ENCODE measurements at places on chromosomes 3 and 15.

DNA sequence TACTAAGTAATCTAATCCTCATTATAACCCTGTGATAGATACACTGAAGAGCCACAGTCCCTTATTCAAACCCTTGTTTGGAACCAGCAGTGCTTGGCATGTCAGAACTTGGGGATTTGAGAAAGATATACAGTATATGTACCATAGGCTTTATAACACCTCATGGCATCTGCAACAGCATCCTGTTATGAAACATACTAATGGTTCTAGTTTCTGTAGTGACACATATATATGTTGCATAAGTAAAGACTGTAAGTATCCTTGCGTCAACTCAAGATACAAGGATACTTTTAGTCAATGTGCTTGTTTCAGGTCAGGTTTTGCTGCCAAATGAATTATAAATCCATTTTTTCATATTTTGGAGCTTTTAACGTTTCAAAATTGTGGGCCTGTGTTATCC lies 58.5 kb downstream of the CCNL1 start:
- peak; percentile 88 for DNase-seq

- DNase-seq = no peak
Observed at GRCh38 chr15:62881056-62881455, 161.5 kb upstream of the TPM1 start.

GRCh38 chr3:123412076-123412475 lies 36.8 kb downstream of the ADCY5 start:
- no peak for DNase-seq

DNA sequence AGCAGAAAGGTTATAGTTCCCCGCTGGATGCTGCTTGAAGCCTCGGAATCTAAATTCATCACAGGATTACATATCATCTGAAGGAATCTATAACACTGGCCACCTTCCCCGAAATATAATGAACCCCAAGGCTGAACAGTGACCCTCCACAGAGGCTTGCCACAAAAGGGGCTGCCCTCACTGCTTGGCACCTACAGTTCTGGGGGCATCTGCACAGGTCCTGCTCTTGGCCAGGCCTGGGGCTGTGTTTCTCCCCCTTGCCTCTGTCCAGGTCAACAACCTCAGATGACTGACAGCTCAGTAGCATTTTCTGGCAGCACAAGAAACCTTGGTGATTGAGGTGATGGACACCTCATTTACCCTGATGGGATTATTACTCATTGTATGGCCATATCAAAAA lies 1.5 kb upstream of the ADAMTS17 start:
- no peak for DNase-seq

GRCh38 chr3:195207056-195207455 lies 63.9 kb downstream of the XXYLT1 start:
- no peak for DNase-seq

All from epithelial cell of esophagus (primary cell).